CD4-positive, alpha-beta T cell treated with Interleukin-15 for 4 hours (primary cell): ENCODE measurements at places on chromosomes 7 and 10.

DNA sequence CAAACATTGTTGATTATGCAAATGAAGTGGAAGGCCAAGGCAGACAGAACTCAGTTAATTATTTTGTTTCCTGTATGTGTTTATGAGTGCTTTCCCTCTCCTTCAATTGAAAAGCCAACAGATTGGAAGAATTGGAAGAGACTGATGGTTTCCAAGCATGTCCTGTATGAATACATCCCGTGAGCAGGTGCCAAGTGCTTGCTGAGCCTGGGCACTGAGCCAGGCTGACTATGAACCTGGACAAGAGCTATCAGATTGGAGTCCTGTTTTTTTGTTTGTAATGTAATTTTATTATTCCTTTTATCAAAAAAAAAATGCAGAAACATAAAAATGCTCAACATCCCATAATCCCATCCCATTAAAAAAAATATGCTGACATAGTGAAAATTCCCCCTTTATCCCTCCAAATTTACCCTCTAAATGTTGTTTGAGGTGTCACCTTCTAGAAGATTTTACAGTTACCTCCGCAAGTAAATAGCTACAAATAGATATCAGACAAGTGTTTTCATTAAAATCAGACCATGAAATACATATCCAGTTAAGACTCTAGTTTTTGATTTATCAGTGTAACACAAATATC lies 449.5 kb downstream of the GRID1 start:
- no peak for DNase-seq

DNA sequence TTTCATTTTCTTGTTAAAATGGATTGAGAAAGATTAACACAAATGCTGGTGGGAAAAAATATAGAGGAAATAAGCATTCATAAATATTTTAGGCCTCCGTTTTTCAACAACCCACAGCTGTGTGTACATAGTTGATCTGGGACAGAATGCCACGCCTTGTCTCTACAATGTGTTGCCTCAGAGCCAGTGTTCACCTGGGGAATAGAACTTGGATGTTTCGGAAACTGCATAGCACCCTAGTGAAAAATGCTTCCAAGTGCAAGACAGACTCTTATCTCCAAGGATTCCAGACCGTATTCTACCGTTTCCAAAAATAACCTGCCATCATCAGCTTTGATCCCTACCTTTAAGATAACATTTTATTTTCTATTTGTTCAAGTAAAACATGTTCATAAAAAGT lies 260.9 kb downstream of the SDK1 start:
- DNase-seq: no peak

- DNase-seq: no peak
These were observed 14.8 kb downstream of the CCL24 start for GRCh38 chr7:75798770-75799169.

DNA sequence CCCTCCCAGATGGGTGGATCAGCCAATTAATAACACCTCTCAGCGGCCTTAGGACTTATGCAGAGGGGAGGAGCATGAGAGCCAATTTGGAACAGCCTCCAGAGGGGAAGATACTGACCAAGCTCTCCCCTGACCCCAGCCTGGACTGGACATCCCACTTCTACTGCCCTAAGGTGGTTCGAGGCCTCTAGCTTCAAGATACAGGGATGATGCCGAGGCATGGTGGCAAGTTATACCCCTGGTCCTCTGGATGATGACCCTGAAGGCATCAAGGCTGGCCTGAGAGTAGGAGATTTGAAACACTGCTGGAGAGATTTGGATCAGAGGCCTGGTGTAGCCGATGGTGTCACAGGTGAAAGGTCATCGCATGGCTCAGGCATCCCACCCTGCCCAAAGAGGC lies 3.2 kb downstream of the CDH23 start:
- DNase-seq: no peak

- DNase-seq: no peak
These were observed 44.1 kb downstream of the SGMS1 start for GRCh38 chr10:50579491-50580261.

GRCh38 chr10:111392159-111392558 lies 315.3 kb downstream of the ADRA2A start:
- DNase-seq: no peak

DNA sequence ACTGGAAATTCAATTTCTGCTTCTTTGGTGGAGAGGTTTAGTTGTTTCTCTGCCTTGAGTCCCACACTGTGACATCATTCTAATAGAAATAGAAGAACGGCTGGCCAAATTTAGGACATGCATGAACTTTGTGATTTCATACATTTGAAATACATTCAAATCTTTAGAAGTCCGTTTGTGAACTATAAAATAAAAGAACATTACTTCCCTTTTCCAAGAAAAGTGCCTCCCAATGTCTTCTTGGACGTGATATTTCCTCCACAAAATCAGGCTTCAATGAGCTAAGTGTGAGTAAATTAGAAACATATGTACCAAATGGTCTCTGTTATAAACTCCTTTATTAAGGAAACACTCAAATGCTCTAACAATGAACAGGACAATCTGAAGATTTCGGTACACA lies 314.5 kb upstream of the AKR1E2 start:
- DNase-seq: no peak

DNA sequence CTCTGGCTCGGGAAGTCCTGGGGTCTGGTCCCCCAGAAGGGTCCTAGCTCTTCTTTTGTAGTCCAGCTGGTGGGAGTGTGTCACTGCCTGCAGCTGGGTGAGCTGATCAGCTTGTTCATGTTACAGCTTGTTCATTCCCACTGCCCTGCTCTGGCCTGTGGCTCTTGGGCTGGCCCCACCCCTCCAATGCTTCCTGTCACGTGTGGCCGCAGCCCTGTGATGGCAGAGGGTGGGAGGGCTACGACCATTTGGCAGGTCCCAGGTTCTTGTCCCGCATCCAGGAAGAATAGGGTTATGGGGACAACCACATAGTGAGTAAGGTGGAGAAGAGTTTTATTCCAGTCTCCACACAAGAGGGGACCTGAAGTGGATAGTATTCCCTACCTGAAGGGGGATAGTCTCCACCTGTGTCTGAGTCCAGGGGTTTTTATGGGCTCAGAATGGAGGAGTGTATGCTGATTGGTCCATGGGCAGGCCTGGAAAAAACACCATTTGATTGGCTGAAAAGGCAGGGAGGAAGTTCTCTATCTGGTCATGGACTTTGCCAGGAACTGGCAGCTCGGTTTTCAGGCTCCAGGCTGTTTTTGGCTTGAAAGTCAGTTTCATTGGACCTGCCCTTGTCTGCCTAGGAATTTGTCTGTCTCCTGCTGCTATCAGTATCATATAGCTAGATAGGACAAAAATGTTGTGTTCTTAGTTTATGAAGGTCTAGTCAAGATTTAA lies 13.1 kb downstream of the SDHAF3 start:
- DNase-seq: no peak

GRCh38 chr10:14312014-14312413 lies 18.7 kb downstream of the FRMD4A start:
- no peak for DNase-seq

GRCh38 chr10:24931236-24931635 lies 21.2 kb downstream of the PRTFDC1 start:
- no peak for DNase-seq

DNA sequence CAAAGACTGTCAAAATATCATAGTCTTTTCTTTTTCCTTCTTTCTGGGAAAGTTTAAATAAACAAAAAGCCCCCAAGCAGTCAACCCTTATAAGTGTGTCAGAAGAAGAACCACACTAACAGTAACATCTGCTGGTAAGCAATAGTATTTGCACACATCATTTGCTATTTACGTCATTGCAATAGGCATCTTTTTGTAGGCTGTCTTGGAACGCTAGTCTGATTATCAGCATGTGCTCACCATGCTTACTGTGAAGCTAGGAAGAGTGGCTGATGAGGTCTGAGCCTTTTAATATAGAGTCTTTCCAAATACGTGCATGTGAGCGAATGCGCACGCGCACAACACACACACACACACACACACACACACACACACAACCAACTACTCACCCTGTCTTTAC lies 599.0 kb upstream of the TPK1 start:
- no peak for DNase-seq

DNA sequence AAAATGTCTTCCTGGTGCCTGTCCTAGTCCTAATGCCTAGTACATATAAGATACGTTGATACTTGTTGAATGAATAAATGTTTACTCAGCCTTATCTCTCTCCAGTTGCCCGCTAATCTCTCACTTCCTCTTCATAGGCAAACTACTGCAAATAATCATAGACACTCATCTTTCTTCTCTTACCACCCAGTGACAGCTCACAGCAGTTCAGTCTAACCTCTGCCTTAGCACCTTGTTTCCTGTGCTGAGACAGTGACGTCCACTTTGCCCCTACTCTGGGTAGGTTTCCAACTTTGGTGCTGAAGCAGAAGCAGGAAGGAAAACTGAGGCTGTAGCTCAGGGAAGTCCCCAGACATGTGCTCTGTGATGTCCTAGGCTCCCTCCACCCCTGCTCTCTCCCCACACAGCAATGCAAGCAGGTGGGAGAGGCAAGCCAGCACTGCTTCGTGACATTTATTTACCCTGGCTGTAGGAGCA lies 45.5 kb upstream of the RHOBTB1 start:
- DNase-seq: no peak

GRCh38 chr7:128021366-128021765 lies 9.9 kb downstream of the LRRC4 start:
- no peak for DNase-seq

- DNase-seq: no peak
These were observed 12.3 kb downstream of the SCART1 start for GRCh38 chr10:133465950-133466474.

DNA sequence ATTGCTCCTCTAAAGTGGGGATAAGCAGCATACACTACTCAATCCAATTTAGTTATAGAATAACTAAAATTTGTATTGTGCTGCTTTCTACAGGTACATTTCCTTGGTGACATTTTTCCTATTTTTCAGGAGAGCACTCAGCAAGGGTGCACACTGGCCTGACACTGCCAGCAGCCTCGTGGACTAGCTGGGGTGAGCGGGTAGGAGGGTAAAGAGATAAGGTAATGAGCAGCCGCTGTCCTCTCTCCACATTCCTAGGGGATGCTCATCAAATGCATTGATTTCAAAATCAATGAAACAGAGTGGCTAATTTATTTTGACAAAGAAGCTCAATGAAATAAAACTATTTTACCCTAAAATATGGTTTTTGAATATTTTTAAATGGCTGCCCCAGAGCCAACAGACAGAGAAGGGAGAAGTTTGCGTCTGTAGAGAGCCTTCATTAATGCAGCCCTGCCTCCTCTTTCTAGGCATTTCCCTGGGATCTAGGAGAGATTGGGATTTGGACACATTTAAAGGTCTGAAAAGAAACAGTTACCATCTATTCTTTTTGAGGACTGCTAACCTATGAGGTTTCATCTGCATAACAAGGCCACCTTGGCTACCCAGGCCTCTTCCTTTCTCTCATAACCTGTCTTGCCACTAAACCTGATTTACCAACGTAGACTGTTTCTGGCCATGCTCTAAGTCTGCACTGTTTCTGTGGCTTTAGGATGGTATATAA lies 561.0 kb downstream of the IPMK start:
- no peak for DNase-seq

GRCh38 chr10:74096777-74097176 lies 53.9 kb downstream of the AP3M1 start:
- no peak for DNase-seq

GRCh38 chr10:22825841-22826240 lies 102.0 kb upstream of the ARMC3 start:
- DNase-seq: no peak

DNA sequence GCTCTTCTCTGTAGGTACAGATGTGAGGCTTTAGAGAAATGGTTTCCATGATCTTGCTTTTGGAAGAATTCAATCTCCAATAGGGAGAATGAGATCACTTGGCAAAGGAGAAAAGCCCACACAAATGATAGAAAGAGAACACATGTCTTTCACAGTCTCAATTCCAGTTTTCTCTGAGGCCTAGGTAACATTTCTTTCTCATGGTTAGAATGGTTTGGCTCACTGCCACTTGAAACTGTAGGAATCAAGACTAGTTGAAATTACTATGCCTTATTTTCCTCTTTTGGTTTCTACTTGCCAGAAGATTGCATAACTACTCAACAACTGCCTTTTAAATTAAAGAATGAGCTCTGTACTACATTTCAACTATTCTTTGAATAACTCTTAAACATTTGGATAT lies 276.5 kb upstream of the TEX47 start:
- no peak for DNase-seq

DNA sequence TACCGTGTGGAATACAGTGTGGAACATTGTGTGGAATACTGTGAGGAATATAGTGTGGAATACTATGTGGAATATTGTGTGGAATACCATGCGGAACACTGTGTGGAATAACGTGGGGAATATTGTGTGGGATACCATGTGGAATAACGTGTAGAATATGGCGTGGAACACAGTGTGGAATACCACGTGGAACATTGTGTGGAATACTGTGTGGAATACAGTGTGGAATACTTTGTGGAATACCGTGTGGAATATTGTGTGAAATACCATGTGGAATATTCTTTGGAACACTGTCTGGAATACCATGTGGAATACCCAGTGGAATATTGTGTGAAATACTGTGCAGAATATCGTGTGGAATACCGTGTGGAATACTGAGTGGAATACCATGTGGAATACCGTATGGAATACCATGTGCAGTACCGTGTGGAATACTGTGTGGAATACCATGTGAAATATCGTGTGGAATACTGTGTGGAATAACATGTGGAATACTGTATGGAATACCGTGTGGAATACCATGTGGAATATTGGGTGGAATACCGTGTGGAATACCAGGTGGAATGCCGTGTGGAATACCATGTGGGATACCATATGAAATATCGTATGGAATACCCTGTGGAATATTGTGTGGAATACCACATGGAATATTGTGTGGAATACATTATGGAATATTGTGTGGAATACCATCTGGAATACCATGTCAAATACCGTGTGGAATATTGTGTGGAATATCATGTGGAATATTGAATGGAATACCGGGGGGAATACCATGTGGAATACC lies 133.1 kb upstream of the CHST15 start:
- no peak for DNase-seq

DNA sequence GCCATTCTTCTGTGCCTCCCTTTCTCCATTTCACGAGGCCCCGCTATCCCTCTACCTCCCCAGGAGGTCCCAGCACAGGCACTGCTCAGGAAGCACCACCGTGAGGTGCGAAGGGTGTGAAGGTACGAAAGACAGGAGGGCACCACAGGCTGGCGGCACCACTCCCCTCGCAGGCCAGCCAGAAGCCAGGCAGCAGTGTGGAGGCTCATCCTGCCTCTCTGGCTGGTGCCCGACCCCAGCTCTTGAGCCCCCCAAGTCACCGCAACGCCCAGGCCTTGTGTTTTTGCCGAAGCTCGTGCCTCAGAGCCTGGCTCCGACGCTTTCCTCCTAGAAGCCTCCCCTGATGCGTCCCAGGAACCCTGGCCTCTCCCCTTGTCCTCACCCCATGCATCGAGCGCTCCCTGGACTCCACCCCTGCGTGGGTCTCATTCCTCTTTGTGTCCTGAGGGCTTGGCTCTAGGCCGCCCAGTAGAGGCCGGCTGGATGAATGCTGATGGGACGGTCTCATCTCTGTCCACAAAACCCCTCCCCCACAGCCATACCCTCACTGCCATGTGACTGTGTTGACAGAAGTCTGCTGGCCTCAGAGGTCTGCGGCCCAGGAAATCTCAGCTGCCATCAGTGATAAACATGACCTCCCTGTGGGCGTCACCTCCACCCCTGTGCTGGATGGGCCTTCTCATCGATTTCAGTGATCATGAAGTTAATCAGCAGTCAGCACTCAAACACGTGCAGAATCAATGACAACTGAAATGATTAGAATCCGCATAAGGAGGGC lies 19.3 kb downstream of the BRI3 start:
- no peak for DNase-seq

GRCh38 chr10:30536578-30536977 lies 93.0 kb downstream of the LYZL2 start:
- DNase-seq: no peak
